ENCODE measurements at places on chromosomes 4 and X.

DNA sequence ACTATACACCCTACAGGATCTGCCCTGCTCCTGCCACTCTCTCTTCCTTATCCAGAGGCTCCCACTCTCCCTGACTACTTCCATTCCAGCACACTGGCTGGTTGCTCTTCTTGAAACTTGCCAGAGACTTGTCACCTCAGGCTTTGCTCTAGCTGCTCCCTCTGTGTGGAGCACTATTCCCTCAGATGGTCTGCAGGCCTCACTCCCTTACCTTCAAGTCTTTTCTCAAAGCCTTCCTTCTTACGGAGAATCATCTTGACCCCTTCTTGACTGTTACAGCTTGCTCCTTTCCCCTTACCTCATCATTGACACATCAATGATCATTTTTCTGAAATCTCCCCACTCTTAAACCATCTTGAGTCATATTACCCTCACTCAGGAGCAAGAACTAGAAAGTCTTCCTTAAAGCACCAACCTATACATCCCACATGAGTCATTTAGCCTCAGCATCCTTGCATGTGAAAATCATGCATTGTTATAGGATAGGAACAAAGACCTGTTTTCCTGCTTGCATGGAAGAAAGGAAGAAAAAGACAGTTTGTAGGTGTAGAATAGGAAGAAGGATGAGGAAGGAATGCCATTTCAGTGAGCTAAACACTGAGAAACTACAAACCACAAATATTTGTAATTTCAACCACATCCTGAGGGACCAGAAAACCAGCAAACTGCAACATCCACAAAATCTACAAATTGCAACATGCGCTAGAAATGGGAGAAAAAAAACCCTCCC lies 55.7 kb downstream of the ANTXR2 start:
- peak; percentile 6 for DNase-seq

GRCh38 chr4:70705183-70706043 lies 16.4 kb upstream of the RUFY3 start:
- peak; percentile 67 for DNase-seq

- DNase-seq = no peak
These were observed 265.3 kb downstream of the FRMPD4 start for GRCh38 chrX:12403474-12404082.

DNA sequence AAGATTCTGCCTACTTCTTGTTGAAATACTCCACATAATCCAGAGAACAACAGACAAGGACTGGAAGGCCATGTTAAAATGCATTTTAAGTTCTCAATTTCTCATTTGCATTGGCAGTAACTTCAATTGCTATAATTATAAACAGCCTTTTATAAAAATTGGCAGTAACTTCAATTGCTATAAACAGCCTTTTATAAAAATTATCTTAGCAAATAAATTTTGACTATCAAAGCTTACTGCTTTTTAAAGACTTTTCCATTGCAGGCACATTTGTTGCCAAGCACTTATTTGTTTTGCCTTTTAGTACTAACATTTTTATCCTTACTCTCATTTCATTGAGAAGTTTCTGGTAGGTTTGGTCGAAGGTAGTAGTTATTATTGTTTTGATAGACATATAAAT lies 17.8 kb downstream of the SCFD2 start:
- no peak for DNase-seq

- DNase-seq = no peak
These were observed 19.1 kb downstream of the VSIG1 start for GRCh38 chrX:108064001-108064400.

GRCh38 chr4:104394406-104395167 lies 100.1 kb downstream of the CXXC4 start:
- DNase-seq = peak; percentile 3

DNA sequence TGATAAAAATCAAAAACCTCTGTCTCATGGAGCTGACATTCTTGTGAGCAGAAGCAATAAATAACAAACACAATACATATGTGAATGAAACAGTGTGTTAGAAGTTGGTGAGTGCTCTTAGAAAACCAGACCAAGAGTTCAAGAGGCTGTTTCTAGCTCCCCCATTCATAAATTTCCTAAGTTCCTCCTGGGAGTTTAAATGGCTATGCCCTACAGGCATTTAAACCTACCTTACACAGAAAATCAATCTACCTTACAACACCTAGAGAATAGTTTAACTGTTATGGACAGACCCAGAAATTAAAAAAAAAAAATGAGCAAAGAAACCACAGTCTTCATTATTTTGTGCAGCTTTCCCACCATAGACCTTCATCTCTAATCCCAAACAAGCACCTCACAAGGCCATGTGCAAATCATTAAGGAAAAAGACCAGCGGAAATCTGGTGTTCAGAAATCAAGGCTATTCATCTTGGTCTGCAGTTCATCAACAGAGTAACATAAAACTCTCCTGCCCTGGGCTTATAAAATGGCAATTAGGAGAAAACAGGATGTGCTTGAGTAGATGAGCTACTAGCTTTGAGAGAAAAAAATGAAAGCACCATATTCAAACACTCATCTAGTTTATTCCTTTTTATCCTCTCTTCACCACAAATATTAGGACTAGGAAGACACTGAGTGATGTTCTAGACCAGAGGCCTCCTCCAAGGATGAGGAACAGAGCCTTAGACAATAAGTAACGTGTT lies 147.2 kb downstream of the SHROOM3 start:
- DNase-seq = no peak

DNA sequence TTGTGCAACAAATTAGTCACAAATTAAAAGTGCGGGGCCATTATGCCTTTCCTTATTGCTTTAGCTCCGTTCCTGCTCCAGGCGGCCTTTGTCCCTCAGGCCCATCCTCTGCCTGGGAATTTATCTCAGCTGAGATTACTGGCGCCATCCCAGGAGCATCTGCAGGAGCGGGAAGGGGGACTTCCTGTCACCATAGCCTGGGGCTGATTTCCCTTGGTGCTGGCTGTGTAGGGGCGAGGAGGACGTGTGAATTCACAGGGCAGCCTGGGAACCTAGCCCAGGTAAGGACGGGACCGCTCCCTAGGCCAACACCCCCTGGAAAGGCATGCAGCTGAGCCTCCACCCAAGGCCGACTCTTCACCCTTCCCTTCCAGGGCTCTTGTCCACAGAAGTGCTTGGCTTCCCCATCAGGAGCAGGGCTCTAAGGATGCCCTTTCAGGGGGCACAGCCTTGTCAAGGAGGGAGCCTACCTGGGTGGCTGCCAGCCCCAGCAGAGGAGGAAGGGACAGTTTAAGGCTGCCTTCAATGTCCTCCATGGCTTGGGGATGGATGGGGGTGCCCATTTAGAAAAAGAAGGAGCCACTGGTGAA lies 72.6 kb upstream of the NKX1-1 start:
- DNase-seq = no peak

- DNase-seq = no peak
These were observed 119.7 kb downstream of the MGST2 start for GRCh38 chr4:139785356-139785755.

GRCh38 chr4:156941940-156942548 lies 29.6 kb downstream of the PDGFC start:
- peak; percentile 57 for DNase-seq

GRCh38 chr4:5802565-5802964 lies 90.3 kb downstream of the CRMP1 start:
- no peak for DNase-seq
